Activated CD8-positive, alpha-beta memory T cell treated with anti-CD3 and anti-CD28 coated beads for 1 hour (primary cell): ENCODE measurements at places on chromosomes 1 and 21.

- DNase-seq, result no peak
These were observed 374.9 kb upstream of the PTBP2 start for GRCh38 chr1:96346719-96347118.

DNA sequence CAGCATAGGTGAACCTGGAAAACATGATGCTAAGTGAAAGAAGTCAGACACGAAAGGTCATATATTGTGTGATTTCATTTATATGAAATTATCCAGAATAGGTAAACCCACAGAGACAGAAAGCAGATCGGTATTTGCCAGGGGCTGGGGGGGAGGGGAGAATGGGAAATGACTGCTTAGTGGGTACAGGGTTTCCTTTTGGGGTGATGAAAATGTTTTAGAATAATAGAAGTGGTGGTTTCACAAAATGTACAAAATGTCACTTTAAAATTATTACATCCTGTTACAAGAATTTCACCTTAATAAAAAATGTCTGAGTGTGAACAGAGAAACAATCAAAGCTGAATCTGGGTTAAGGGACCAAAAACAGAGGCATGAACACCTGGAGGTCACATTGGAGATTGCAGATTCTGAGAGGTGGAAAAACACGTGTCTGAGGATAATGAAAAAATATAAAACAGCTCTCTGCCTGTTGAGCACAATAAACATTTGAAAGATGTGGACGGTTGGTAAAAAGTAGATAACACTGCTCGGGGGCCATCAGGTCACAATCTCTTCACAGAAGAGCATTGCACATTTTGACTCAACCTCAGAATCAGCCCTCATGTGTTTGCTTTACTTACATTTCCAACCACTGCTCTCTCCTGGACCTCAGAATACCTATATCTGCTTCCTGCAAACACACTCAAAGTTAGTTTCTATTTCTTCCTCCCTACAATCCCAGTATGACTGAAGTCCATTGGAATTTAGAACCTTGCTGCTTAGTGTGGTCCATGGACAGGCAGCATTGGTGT, 3.2 kb downstream of the SLAMF6 start:
- DNase-seq, result no peak

DNA sequence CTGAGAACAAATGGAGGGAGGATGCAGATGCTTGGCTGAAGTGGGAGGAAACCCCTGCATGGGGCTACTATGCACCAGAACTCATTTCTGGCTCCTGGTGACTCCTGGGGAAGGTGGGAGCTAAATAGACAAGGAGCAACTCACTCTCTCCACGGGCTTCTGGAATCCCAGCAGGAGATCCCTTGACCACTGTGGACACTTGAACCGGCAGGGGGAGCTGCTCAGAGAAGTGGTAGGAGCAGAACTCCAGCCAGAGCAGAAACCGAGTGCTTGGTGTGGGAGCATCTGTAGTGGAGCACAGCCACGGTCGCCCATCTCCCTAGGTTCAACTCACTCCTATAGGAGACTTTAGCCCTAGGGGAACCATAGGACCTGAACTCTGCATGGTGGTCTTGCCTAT, 205.6 kb upstream of the GJB5 start:
- DNase-seq, result no peak

DNA sequence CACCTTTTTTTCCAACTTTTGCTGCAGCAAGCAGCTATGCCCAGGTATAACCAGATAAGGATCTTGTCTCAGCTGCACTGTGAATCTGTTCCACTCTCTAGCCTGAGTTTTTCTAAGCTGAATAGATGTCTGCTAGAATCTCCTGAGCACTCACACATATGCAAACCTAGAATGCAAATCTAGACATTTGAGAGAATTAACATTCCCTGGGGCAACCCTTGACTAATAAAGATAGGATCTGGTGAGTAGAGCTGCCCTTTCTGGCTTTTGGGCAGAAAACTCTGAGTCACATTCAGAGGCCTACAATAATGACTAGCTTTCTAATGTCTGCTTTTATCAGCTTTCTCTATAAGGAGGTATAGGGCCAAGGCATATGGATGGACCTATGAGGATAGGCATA, 61.4 kb upstream of the BARHL2 start:
- no peak for DNase-seq

DNA sequence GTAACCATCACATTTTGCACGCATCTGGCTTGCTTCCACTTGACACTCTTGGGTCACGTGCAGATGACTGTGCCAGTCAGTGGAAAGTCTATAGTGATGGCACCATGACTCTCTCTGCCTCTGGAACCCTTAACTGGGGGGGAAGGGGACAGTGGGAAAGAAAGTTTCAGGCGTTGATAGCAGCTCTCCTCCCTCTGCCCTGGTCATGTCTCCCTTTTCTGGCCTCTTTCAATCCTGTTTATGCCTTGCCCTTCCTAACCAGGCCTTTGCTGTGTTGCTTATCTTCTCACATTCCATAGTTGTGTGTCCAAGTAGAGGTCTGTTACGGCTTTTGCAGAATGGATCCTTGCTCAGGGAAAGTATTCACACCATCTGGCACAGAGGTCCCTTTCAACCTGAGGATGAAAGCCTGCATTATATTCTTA, 93.5 kb downstream of the NRDC start:
- DNase-seq, result no peak

GRCh38 chr1:233815865-233816264, 88.6 kb upstream of the SLC35F3 start:
- DNase-seq, result no peak

- no peak for DNase-seq
These were observed 178.3 kb downstream of the TRABD2B start for GRCh38 chr1:47818682-47819573.

DNA sequence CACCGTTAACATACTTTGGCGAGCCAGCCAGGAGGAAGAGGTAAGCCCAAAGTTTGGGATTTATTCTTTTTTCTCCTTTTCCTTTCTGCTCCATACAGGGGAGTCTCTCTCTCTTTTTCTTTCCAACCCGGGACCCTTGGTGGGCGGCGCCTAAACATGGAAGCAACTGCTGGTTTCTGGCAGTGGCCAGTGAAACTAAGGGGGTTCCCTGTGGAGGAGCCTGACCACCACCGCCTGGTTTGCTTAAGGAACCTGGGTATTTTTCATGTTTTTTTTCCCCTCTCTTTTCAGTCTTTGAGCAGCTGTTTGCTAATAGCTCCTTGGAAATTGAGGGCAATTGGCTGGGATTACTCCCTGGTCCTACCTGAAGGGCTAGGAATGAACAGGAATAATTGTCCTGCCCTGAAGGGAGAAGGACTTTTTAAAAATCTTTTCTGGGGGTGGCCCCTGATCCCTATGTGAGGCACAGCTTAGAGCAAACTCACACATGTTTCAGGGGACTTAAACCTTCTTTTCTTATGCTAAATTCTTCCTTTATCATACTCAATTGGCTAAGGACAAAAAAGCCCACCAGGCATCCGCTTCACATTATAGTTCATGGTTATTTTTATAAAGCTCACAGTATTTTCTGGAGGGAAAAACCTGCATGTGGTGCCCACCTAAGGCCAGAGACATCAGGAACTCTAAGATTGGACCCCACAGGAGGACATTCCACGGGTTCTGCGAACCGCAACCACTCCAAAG, 61.3 kb upstream of the PLD5 start:
- no peak for DNase-seq

- peak; percentile 86 for DNase-seq
These were observed 42.4 kb downstream of the CTNNBIP1 start for GRCh38 chr1:9867408-9868243.

DNA sequence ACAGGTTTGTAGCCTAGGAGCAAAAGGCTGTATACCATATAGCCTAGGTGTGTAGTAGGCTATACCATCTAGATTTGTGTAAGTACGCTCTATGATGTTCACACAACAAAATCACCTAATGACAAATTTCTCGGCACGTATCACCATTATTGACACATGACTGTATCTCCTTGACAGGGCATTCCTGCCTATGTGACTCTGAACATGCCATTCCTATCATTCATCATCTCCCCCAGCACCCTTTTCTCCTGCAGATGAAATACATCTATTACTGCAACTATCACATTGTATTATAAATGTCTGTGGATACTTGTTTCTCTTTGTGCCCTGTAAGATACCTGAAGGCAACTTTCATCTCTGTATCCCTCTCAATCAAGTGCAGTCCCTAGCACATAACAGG, 29.9 kb downstream of the TP53BP2 start:
- DNase-seq, result no peak

- no peak for DNase-seq
These were observed 8.2 kb upstream of the CAP1 start for GRCh38 chr1:40032240-40032891.

DNA sequence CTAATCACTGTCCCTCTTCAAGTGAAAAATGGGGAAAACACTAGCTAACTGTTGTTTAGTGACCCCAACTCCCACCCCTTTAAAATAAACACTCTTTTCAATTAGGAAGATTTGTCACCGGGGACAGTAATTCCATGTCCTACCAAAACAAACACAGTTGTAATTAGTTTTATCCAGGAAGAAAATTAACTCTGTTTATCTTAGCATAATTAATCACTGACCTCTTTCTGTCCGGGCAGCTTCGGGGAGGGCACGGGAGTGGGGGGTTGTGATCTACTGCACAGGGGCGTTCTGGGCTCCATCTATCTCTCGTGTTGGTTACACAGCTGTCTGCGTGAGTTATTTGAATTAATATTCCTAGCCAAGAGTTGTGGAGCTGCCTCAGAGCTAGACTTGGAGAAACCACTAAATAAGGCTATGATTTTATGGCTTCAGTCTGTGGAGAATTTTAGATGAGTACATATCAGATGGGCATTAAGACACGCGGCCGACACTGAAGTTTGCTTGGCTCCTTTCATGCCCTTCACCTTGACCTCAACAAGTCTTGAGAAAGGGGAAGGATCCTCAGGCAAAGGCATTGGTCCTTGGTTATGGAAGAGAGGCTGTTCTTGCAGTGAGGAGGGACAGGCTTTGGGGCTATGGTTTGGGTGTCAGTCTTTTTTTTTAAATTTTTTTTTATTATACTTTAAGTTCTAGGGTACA, 102.0 kb upstream of the TRABD2B start:
- no peak for DNase-seq

DNA sequence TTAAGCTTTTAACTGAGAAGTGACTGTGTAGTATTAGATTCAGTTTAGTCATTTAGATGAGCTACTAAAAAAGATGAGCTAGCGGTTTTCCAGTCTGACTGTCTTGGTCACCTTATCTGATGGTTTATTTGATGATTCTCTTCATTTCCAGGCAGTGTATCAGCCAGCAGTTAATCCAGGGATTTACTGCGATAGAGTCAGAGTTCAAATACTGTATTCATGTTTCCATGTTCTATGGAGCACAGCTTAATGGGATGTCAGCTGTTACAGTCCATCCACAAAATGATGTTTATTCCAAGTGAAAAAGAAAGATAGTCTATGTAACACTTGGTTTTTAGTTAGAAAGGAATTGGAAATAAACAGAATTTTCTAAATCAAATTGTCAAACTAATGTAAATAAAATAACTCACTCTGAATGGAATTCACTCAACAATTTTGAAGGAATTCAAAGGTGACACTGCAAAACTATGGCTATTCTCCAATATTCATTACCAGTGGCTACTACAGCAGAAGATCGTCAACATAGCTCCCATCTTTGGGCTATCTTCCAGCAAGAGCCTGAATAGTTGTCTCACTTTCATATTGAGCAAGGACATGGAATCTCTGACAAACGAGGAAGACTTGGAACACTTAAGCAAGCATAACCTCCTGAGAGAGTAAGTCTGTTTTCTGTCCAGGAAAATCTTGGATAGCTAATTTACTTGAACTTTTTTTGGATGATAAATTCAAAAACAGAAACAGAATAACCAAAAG, 54.6 kb upstream of the DPT start:
- no peak for DNase-seq

GRCh38 chr1:9592510-9593075, 3.9 kb downstream of the TMEM201 start:
- DNase-seq, result no peak

DNA sequence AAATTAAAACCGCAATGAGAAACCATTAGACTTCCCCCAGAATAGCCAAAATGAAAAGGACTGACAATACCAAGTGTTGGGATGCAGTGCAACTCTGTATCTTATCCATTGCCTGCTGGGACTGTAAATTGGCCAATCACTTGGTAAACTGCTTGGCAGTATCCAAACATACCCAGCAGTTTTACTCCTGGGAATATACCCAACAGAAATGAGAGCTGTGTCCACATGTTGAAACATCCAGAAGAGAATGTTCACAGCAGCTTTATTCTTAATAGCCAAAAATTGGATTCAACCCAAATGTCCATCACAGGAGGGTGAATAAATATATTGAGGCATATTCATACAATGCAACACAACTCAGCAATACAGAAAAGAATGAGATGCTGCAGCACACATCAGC, 13.7 kb upstream of the FAM20B start:
- no peak for DNase-seq

- no peak for DNase-seq
These were observed 11.1 kb upstream of the CD48 start for GRCh38 chr1:160722726-160723125.

- no peak for DNase-seq
These were observed 91.7 kb downstream of the ROR1 start for GRCh38 chr1:63865561-63865960.

- no peak for DNase-seq
These were observed 33.0 kb upstream of the ZBTB8B start for GRCh38 chr1:32431736-32432400.

GRCh38 chr1:36821386-36821785, 212.9 kb downstream of the GRIK3 start:
- DNase-seq, result no peak

- DNase-seq, result no peak
These were observed 198.7 kb upstream of the IVNS1ABP start for GRCh38 chr1:185515696-185516095.

DNA sequence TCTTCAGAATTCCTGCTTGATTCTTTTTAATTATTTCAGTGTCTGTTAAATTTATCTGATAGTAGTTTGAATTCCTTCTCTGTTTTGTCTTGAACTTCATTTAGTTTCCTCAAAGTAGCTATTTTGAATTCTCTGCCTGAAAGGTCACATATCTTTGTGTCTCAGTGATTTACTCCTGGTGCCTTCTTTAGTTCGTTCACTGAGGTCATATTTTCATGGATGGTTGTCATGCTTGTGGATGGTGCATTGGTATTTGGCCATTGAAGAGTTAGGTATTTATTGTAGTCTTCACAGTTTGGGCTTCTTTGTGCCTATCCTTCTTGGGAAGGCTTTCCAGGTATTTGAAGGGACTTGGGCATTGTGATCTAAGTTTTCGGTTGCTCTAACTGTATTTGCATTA, 267.9 kb downstream of the HHAT start:
- DNase-seq, result no peak

GRCh38 chr1:228652116-228652515, 83.2 kb upstream of the RHOU start:
- DNase-seq, result no peak

GRCh38 chr1:106956721-106957120, 99.8 kb upstream of the PRMT6 start:
- DNase-seq, result no peak

- DNase-seq, result no peak
These were observed 8.9 kb downstream of the SETSIP start for GRCh38 chr1:92066321-92066720.

- no peak for DNase-seq
These were observed 17.5 kb upstream of the IL20 start for GRCh38 chr1:206847946-206848345.
